ENCODE measurements at places on chromosomes 11 and 22.

DNA sequence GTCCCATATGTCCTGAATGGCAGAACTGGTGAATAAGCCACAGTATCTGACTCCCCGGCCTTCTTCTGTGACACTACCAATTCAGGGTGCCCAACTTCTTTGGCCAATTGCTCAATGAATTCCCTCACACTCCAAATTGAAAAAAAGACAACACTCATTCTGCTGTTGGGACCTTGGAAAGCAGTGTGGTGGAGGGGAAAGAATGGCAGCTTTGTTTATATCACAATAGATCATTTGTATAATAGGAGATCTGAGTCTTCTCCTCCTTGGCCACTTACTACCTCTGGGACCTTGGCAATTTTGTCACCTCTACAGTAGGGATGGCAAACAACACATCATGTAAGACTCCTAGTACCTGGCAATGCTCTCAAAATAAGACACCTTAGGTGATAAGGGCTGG is 64.6 kb downstream of the OPCML start:
- DNase-seq: no peak

- DNase-seq: no peak
Observed at GRCh38 chr11:116989184-116989583, 109.0 kb downstream of the SIK3 start.

DNA sequence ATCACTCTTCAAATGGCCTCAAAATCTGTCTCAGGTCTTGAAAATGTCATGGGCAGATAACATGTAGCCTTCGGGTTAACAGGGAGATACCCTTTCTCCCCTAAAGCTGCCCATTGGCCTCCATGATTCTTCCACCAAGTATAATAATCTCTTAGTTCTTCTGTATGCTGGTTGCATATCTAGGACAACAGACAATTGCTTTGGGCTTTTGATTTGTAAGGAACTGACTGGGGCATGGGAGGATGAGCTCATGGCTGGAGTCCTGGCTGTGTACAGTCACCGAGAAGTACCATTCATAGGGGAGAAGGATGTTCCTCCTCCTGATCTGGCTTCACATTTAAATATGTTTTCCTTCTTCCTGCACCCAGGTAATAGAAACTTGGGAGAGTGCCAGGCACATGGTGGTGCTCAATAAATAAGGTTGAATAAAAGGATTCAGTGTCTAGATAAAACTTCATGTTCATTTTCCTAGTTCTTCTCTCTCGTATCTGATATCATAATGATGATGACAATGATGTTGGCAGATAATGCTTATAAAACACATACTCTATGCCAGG is 2.8 kb upstream of the AMPD3 start:
- no peak for DNase-seq

DNA sequence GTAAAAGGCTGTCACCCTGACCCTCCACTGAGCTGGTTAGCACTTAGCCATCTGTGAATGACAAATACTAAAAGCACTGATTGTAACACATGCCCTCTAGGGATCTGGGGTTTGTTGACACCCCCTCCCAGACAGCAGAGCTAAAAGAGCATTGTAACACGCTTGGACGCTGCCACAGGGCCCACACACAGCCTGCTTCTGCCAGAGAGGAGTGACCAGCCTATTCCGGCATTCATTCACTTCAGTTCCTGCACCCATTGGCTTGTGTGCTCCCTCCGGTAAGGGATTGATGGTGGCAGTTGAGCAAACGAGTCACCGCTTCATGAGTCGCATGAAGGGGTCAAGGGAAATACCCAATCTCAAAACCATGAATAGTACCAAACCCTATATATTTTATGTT is 15.8 kb downstream of the OR10D3 start:
- DNase-seq: no peak

GRCh38 chr22:36028646-36029405 is at the start of gene RBFOX2:
RBFOX2 (minus strand) TSS chr22:36028824; CDS start chr22:36028425, 399 bp downstream.
- DNase-seq: peak; percentile 98

DNA sequence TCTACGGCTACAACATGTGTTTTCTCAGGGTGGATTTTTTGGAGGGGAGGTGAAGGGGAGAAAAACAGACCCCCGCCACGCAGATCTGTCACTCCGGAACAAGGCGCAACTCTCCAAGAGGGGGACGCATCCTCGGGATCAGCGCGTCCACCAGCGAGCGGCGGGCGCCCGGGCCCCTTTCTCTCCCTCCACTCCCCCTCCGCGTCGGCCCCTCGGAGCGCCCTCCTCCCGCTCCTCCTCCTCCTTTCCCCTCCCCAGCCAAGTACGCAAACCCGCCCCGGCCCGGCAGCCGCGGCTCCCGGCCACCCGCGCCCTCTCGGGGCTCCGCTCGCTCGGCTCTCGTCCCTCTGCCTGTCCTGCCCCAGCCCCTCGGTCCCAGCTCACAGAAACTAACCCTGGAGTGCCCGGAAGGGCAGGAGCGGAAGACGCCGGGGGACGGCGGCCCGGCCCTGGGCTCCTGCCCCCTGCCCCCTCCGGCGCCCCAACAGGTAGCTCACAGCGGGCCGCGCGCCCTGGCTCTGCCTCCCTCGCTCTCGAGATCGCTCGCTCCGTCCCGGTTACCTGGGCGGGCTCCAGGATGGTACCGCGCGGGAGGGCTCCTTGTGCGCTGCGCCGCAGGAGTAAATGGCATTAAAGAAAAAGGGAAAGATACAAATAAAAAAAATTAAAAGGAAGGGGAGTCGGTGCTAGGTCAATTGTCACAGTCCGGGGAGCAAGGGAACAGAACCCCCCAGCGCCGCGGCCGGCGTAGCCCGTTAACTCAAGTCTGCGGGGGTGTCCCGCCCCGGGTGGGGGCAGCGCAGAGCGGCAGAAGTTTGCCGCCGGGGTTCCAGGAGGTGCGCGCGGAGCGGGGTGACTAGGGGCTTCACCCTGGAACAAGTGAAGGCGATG is 131.4 kb upstream of the C11orf58 start:
- peak; percentile 32 for DNase-seq

GRCh38 chr11:81852896-81853295 is 880.8 kb downstream of the FAM181B start:
- no peak for DNase-seq

- DNase-seq: no peak
Observed at GRCh38 chr22:30868663-30869385, 99.8 kb downstream of the MORC2 start.

- DNase-seq: no peak
Observed at GRCh38 chr22:46229701-46230100, 20.4 kb downstream of the CDPF1 start.

- no peak for DNase-seq
Observed at GRCh38 chr22:50710221-50710620, 27.8 kb upstream of the ACR start.

DNA sequence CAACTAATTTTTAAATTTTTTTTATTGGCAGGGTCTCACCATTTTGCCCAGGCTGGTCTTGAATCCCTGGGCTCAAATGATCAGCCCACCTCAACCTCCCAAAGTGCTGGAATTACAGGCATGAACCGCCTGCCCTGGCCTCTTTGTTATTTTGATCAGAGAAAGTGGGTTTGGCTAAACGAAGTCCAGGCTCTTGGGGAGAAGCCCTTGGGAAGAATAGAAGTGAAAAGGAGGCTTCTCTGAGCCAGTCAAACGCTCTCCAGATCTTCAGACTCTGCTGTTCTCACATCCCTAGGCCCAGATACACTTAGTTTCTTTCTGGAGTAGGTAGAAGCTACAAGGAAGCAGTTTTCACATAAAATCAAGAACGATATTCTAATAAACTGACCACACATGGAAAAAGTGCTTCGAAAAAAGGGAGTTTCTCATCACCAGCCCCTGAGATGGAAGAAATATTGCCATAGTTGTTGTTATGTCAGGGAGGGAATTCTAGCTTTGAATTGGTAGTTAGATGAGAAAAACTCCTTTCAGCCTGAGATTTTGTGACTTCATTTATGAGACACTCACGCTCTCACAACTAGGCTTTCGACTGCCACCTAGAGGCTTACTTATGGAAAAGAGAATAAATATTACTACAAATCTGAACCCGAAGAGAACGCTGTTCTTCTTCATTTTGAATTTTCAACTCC is 41.7 kb upstream of the AQP11 start:
- peak; percentile 51 for DNase-seq

- DNase-seq: no peak
Observed at GRCh38 chr11:12207384-12208150, 97.2 kb downstream of the MICAL2 start.

DNA sequence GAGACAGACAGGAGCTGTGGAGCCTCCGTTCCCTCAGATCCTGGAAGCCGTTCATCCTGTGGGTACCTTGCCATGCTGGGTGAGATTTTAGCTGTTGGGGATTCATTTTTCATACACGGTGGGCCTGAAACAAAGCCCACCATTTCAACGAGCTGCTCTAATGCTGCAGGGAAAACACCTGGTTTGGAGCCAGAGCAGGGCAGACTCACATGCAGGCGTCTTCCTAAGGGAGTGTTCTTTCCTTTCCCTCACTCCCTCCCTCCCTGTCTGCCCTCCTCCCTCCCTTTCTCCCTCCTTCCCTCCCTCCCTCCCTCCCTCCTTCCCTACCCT is 52.5 kb downstream of the CD6 start:
- DNase-seq: no peak

DNA sequence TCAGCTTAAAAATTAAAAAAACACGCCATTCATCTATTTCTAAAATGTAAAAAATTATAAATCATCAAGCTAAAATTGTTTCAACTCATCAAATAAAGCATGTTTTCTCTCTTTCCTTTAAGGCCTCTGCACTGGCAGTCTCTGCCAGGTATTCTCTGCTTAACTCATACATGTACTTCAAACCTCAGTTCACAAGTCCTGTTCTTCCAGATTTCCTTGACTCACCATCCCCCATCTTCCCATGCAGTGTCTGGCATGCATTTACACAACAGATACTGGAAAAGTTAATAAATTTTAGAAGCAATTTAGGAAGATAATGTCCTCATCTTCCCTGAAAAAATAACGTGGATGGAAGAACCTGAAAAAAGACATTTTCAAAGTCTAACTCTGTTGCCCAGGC is 32.5 kb downstream of the CSTF3 start:
- no peak for DNase-seq

DNA sequence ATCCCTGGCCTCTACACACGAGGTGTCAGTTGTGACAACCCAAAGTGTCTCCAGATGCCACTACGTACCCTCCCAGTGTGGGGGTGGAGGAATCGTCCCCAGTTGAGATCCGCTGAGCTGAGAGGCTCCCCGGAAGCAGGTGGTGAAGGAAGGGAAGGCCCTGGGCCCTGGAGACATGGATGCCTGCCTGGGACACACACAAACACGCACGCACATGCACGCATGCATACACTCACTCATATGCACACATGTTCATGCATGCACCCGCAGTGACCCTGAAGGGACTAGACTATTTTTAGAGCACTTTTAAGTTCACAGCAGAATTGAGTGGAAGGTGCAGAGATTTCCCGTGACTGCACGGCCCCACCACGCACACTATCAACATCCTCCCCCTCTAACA is 50.9 kb downstream of the PARVB start:
- no peak for DNase-seq

- no peak for DNase-seq
Observed at GRCh38 chr22:40200795-40201530, 23.2 kb downstream of the TNRC6B start.

DNA sequence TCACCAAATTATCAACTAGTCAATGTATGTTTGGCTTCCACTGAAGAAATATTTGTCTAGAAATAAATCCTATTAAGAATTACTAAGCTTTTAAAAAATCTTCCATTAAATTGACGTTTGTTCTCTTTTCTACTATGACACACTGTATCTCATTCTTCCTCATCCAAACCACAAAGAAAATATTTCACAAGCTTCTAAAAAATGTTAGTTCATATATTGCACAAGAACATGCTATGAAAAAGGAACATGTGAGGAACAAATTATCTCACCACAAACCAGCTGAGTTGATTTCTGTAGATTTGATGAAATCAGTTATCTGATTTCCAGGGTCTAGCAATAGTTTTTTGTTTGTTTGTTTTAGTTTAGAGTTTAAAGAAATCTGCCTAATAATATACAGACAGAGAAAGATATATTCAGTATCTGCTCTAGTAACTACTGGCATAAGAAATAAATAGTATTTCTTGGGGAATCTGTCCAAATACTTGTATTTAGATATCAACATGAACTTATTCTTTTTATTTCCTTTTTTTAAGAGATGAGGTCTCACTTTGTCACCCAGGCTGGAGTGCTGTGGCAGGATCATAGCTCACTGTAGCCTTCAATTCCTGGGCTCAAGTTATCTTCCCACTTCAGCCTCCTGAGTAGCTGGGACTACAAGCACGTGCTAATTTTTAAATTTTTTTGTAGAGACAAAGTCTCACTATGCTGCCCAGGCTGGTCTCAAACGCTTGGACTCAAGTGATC is 161.7 kb downstream of the ATG16L2 start:
- DNase-seq: no peak

DNA sequence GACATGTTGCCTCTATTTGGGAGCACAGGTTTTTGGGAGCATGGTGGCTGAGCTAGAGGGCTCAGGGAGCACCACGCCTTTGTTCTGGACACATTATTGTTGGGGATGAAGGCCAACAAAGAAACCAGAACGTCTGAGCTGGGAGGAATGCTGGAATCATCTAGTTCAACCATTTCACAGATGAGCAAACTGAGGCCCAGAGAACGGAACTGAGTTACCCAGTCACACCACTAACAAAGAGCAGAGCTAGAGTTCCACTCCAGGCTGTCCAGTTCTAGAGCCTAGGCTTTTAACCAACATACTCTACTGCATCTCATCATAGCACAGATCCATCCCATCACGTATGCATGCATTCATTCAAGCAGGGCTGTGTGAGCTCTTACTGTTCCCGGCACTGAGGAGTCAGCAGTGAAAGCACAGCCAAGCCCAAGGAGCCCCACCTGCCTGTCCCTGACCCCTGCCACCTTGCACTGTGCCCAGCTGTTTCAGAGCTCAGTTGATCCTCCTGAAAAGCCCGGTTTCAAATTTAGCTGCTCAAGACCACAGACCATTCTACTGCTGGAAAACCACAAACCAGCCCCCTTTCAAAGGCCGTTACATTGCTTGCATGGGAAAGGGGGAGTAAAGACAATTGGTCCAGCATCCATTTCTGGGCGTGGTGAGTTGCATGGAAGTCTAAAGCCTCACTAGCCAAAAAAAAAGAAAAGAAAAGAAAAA is 16.9 kb upstream of the TCF20 start:
- no peak for DNase-seq

GRCh38 chr11:40514124-40514523 is 945.3 kb downstream of the LRRC4C start:
- no peak for DNase-seq

DNA sequence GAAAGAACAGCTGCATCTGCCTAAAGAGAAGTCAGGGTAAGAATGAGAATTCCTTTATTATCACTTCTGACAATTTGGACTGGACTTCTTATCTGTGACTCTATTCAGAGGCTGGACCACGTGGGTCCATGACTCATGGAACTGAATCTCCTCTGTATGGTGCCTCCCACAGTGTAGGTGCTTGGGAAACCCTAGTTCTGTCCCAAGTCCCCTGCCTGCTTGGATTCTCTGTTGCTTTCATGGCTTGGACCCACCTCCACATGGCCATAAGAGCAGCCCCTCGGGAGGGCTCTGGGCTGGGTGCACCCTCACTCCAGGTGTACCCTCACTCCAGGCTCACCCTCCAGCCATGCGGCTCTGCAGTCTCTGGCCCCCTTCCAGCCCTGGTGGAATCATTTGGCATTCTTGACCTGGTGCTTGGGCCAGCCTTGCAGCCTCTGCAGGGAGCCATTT is 153.4 kb downstream of the CACNA1I start:
- DNase-seq: peak; percentile 81

Measured in testis (tissue), 5 donors.